Fibroblast of skin of scalp (primary cell): ENCODE measurements at places on chromosomes 6 and 20.

DNA sequence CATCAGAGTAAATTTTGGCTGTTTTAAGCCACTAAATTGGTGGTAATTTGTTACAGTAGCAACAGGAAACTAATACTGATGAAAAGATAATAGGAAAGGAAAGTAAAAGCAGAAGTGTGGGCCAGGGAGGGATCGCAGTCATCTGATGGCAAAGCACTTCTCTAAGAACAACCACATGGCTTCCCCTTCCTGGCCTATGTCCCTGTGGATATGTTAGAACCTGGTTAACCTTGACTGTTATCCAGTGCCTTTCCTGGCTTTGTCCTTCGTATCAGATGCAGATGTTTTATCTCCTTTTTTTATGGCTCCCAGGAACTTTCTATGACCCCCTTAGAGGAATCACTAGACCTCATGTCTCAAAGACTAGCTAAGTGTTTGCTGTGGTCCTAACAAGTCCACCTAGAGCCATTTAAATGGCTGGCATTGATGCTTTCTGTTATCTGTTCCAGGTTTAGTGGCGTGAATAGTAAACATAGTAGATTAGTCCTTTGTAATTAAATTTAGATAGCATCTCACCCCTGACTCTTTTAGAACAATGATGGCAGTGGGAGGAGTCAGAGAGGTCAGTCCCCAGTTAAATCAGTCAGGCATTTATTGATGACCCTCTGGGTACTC lies 79.2 kb upstream of the PHACTR2 start:
- no peak for DNase-seq

DNA sequence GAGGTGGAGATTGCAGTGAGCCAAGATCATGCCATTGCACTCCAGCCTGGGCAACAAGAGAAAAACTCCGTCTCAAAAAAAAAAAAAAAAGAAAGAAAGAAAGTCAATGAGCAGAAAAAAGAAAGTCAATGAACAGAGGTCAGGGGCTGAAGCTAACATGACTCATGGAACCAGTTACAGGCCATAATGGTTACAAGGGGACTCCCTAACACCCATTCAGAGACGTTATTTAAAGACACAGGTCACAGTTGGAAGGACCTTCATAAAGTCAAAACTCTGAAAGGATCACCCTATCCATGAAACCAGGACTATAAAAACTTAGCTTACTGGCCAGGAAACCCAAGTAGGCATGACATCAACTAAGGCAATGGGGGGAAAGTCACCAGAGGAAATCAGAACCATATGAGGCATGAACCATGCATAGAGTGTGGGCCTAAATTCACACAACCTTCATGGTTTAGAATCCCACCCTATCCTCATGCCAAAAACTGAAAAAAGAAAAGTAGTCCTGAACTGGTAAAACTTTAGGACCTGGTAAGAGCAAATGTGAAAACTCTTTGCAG lies 18.2 kb downstream of the FBXL4 start:
- DNase-seq, result no peak

GRCh38 chr6:57207141-57207540 lies 15.0 kb downstream of the RAB23 start:
- no peak for DNase-seq

DNA sequence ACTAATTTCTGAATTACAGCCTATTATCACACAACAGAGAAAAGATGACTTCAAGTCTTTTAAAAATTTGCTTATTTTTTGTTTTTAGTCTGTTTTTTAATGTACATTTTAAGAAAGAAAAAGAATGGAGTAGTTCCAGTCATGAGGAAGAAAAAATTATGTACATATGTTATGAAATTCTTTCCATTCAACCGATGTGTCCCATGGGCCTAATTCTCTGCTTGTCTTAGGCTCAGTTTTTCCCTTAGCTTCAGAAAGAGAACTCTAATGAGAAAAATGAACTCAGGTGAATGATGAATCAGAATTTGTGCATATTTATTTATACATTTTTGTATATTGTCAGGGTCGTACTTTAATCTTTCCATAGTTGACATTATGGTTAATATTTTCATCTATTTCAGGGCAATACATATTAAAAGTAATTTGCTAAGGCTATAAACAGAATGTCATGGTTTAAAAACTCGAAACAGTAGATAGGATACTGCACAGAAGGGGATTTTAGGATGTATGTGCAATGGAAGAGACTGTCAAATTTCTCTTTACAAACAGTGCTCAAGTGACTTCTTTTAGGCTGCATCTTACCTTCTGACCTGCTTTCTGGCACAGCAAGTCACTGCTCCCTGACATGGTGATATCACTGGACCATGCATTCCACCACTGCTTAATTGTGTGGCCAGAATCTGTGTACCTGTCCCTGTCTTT lies 153.1 kb downstream of the EPHA7 start:
- no peak for DNase-seq

- no peak for DNase-seq
Measured at GRCh38 chr6:113405326-113406047, 451.7 kb upstream of the MARCKS start.

DNA sequence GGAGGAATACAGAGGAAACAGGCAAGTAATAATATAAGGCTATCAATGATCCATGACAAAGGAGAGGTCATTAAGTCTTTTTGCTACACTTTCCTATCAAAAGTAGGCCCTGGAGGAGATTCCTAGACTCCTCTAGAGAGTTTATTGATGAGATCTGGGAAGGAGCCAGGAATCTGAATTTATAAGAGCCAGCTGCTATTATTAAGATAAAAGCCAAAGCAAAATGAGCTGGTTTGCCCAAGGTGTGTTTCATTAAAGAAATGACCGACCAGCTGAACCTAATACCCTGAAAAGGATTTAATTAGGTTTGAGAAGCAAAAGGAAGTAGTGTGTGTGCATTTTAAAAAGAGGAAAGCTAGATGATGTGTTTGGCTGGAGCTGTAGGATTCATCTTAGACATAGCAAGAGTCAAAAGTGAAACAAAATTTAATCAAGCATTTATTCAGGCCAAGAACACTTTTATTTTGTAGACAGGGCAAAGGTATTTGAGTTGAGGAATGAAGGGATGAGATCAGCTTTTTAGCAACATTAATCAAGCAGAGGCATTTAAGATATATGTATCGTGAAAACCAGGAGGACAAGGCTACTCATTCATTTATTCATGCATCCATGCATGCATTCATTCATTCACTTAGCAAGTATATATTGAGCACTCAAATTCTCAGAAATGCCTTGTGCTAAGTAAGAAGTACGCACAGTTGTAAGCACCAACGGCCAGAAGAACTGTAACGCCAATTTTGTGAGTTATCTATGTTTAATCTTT lies 43.5 kb upstream of the SCAF8 start:
- DNase-seq, result no peak

- no peak for DNase-seq
Measured at GRCh38 chr6:153437193-153437592, 306.1 kb upstream of the RGS17 start.

GRCh38 chr6:118771253-118771652 lies 119.9 kb upstream of the CEP85L start:
- DNase-seq, result no peak

- DNase-seq, result no peak
Measured at GRCh38 chr20:2101057-2101864, at the start of gene STK35. Gene STK35, plus strand, starts transcription at chr20:2101827. Its CDS starts 55 bp downstream, at chr20:2101882.

DNA sequence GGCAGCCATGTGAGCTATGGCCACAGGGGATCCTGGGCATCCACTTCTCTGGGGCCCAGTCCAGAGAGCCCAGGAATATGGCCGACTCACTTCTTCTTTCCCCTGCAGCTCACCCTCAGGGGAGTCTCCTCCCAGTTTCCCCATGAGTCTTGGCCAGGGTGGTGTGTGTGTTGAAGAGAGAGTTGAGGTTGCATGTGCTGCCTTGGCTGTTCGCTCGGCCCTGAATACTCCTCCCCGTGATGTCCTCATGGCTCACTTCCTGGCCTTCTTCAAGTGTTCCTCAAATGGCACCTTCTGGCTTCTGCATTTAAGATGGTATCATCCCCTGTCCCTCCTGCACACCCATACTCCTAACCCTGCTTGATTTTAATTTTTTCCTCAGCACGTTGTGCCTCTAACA lies 3.2 kb upstream of the TREML1 start:
- no peak for DNase-seq

GRCh38 chr20:60078351-60079250 lies 120.4 kb downstream of the CDH26 start:
- no peak for DNase-seq

GRCh38 chr6:56798163-56798562 lies 155.5 kb upstream of the DST start:
- DNase-seq, result peak; percentile 76

DNA sequence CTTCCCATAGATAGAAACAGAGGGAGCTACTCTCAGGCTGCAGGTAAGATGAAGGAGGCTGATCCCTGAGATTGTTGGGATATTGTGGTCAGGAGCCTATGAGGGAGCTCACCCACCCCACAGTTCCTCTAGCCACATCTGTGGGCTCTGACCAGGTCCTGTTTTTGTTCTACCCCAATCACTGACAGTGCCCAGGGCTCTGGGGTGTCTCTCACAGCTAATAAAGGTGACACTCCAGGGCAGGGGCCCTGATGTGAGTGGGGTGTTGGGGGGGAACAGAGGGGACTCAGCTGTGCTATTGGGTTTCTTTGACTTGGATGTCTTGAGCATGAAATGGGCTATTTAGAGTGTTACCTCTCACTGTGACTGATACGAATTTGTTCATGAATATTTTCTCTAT lies 2.8 kb downstream of the HLA-F start:
- no peak for DNase-seq

DNA sequence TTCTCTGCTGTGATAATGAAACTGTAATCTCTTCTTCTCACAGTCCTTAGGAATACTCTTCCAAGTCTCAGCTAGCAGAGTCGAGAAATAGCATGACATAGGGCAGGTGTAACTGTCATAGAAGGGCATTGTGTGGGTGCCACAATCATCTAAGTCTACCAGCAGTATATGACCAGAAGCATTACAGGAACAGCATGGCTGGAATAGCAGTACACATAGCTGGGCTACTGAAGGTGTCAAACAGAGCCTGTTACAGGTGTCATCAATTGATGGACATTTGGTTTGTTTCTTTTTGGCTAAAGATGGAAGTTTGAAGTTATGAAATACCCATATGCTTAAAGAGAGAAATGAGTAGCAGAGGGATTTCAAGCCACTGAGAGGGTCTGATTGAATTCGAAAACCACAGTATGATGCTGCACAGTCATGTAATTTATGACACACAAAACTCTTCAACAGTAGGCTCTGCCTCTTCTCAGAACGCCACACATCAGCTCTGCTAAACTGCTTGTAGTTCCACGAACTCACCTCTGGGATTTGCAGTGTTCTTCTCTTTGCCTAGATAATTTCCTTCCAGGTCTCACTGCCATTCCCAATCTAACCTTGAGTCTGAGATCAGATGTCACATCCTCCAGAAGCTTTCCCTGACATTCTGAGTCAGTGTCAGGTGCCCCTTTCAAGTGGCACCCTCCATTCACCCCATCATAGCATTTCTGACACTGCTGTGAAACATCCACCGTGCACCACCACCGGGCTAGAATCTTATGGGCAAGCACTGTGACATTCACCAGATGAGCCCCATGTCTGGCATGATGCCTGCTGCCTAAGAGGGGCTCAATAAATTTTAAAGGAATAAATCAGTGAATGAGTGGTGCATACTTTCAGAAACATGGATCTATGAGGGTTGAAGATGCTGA lies 151.0 kb downstream of the ADAT2 start:
- DNase-seq, result no peak

DNA sequence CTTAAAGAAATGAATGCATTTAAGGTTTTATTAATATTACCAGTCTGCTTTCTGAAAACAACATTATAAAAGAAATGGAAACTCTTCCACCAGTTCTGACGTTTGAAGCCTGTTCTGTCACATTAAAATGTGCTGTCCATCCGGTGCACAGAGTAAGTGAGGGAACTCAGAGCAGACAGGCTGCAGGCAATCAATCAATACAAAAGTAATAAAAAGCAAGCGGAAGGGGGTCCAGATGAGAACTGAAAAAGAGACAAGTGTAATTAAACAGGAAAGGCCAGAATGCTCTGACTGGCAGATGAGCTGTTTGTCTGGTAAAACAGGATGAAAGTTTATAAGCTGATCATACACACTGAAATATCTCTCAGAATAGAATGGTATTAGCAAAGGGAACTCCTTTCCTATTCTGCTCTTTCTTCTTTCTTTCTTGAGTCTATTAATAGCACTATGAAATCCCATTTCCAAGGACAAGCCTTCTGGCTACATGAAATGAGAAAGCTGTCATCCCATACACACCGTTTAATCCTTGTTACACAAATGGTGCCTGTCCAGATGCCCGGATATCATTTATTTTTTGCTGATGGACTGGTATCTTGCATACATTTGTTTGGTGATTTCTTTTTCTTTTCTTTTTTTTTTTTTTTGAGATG lies 94.3 kb downstream of the RAMACL start:
- no peak for DNase-seq

GRCh38 chr6:115977220-115977619 lies 83.5 kb downstream of the FRK start:
- DNase-seq, result no peak

DNA sequence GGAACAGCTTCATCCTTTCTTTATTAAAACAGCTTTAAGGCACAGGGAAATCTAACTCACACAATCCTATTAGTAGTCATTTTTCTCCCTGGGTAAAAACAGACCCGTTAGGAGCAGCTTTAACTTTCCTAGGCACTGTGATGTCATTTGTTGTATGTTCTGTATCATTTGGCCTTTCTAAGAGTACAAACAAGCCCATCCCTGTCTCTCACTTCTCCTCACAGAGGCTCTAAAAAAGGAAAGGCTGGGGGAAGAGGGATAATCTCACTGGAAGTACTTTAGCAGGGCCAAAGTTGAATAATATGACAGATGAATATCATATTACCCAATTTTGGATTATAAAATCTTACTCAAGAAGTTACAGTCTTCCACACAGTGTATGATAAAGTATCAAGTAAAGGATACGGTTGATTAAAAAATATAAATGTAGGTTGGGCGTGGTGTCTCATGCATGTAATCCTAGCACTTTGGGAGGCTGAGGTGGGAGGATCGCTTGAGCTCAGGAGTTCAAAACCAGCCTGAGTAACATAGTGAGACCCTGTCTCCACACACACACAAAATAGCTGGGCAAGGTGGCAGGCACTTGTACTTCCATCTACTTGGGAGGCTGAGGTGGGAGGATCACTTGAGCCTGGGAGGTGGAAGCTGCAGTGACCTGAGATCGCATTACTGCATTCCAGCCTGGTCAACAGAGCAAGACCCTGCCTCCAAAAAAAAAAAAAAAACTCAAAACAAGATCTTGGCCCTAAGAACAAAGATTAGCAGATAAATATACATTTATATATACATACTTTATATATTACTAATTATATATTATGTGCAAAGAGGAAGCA lies 7.9 kb downstream of the NUDT3 start:
- DNase-seq, result no peak

DNA sequence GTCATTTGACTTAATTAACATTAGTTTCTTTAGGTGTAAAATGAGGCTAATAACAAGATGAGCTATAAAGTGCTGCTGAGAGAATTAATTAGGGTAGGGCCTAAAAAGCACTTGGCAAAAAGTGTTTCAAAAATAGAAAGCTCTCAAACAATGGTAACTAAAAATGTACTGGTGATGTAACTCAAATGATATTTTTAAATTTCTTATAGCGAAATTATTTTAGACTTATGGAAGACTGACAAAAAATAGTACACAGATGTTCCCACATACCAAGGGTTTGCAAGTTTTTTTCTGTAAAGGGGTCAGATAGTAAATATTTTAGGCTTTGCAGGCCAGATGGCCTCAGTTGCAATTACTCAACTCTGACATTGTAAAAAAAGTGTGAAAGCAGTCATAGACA lies 190.7 kb upstream of the UFL1 start:
- no peak for DNase-seq

GRCh38 chr20:50930139-50930975 lies 880 bp downstream of the ADNP start:
- no peak for DNase-seq

- no peak for DNase-seq
Measured at GRCh38 chr6:45423824-45424450, 46.2 kb upstream of the SUPT3H start.
